ENCODE measurements at places on chromosomes 12 and 14. TPM values are rescaled to one million over a fixed set of nuclear protein-coding genes. Genes with fewer than 3 reads are reported as not detected.

Gene IL26
- total RNA-seq, result not detected

Gene AMHR2
- total RNA-seq, result not detected

Gene RFLNA
- total RNA-seq, result 0.26 TPM

Gene PRH1
- total RNA-seq, result 19.2 TPM

Gene RHEBL1
- 0.33 TPM for total RNA-seq

Measured in fibroblast of lung (primary cell).